ENCODE measurements at places on chromosomes 5 and 9.

GRCh38 chr5:178861627-178862026, 1.9 kb downstream of the ZNF354B start:
- DNase-seq, result no peak

DNA sequence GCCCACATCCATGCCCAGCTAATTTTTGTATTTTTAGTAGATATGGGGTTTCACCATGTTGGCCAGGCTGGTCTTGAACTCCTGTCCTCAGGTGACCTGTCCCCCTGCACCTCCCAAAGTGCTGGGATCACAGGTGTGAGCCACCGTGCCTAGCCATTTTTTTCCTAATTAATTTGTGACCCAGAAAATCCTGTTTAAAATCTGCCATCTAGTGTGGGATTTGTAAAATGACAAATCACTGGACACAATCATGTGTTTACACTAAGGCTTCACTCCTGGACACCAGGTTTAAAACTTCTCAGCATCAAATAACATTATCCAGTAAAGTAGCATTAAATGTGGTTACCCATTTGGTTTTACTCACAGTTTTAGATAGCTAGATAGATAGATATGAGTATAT, 18.6 kb upstream of the KDM4C start:
- DNase-seq, result no peak

DNA sequence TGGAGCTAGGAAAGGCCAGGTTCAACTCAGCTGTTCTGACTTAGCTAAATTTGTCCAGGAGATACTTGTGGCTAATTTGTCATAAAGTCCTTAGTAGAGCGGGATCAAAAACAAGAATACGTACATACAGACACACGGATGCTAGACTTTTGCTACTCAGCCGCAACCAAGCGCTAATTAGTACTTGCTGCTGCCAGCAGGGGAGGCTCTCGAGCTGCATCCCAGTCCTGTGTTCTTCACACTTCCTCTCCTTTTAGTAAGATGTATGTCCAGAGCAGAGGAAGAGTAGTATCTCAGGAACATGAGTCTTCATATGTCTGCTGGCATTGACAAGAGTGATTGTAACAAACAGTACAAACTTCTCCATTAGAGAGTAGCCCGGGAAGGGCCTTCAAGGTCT, 58.3 kb downstream of the CYFIP2 start:
- DNase-seq, result no peak

DNA sequence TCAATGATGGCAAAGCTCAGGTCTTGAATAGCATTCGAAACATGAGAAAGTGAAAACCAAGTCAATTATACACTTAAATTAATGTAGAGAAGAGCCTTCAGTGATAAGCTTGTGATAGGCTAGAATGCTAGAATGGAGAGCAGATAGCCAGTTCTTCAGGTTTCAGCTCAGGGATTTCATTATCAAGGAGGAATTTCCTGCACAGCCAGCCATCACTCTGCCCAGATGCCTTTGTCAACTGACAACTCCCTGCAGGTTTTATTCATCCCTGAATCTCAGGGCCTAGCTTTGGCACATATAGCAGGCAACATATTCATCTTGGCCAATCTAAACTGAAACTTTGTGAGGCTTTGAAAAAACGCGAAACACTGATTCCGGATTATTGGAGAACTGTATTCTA, 199.3 kb upstream of the CDH6 start:
- DNase-seq, result no peak

- no peak for DNase-seq
Measured at GRCh38 chr5:14669975-14670374, 5.5 kb downstream of the OTULIN start.

GRCh38 chr5:14727928-14728458, 63.5 kb downstream of the OTULIN start:
- no peak for DNase-seq
